ENCODE measurements at places on chromosomes 3 and 15. TPM values are rescaled to one million over a fixed set of nuclear protein-coding genes. Genes with fewer than 3 reads are reported as not detected.

The TGM4 gene
- total RNA-seq, result not detected

The GPR87 gene
- total RNA-seq, result 0.16 TPM

The LYZL4 gene
- not detected for total RNA-seq

The DPPA4 gene
- 2.3 TPM for total RNA-seq

The MLF1 gene
- 8.9 TPM for total RNA-seq

The PFN2 gene
- total RNA-seq, result 138 TPM

The CCNL1 gene
- 215 TPM for total RNA-seq
